ENCODE measurements at places on chromosomes 7 and 10.

DNA sequence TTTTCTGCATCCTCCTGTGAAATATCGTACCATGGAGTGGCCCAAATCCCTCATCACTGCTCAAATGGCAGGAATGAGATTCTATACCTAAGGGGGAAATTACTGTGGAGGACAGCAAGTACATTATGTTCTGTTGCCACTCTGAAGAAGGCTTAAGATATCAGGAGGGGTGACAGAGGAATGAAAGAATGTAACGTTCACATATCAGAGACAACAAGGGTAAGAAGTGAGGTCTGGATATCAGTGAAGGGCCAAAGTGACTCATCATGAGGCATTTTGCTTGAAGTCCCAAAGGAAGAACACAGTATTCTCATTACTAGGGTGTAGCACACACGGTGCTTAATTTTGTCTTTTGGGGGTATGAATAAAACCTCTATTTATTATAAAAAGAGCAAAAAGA, 71.5 kb upstream of the SLC13A1 start:
- DNase-seq = no peak

DNA sequence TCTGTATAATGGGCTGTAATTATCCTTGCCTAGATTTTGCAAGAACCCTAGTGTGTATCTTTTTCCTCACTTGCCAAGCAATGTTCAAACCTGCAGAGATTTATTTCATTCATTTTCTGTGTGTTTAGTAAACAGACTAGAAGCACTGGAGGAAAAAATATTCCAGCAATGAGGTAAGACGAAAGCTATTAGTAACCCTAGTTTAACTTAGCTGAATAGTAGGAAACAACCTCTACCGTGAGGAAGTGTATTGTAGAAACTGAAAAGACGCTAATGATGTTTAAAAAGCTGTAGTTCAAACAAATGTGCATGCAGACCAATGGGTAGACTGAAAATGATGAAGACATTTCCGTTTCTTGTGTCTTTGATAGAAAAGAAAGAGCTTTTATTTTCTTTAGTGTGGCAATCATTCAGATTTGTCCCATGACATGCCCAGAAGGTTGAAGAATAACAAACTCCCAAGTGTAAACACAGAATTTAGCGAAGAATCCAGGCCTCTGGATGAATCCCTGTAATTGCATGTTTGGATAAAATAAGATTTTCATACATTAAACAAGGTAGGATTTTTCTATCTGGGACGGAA, 20.7 kb downstream of the CAV1 start:
- DNase-seq = no peak

- no peak for DNase-seq
These were observed 89.1 kb upstream of the LRGUK start for GRCh38 chr7:134037991-134038390.

DNA sequence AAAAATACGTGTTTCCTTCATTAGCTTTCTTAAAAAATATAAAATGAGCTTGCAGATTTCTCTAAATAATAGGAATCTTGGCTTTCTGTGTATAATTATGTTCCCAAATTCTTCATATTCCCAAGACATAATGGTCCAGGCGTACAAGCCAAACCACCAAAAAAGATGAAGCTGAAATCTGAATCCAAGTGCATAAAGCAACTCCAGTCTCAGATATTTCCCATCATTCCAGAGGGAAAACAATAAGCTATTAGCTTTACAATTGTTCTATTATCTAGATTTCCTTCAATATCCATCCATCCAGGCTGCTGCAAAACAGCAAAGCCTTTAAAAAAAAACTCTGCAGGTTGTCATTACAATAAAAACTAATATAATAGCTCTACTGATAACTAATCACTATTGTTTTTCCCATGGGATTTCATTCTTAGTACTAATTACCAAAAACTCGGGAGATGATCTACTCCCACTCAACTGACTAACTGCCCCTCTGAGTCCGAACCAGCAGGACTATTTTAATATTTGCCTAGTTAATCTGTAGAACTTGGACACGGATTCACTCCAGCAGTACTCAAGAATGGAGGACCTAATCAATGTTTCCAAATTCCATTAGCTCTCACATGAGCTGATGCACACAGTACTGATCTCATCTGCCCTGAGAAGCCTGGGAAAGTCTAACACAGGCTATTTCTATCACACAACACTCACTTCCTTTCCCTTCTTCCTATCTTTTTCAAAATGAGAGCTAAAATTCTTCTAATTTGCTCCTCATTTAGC, 108.9 kb upstream of the ASAH2 start:
- no peak for DNase-seq

GRCh38 chr10:51488766-51489408, 210.5 kb downstream of the CSTF2T start:
- DNase-seq = no peak

GRCh38 chr7:157318015-157318706, 18.6 kb upstream of the DNAJB6 start:
- DNase-seq = no peak

DNA sequence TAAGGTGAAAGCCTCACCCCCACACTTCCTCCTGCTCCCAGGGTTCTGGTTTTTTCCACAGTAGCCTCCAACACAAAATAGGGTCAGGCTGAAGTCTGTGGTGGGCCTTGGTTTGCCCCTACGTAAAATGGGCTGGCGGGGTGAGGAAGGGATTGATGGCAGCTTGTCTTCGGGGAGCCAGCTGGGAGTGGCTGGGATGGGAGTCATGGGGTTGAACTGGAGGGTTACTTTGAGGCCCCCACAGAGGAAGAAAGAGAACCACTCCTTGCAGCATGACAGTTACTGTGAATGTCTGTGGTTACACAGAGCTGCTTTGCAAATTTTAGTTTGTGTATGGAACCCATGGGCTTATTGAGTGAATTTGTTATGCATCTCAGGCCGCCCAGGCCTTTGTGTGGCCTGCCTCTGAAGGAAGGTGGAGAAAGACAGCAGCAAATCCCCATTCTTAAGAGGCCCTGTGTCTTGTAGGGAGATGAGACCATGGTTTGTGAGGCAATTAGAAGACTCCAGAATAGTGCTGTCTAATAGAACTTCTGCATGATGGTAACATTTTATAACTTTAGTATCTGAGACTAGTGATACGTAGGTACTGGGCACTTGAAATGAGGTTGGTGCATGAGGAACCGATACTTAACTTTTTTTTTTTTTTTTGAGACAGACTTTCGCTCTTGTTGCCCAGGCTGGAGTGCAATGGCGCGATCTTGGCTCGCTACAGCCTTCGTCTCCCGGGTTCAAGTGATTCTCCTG, 8.1 kb downstream of the TRIM8 start:
- DNase-seq = no peak

- no peak for DNase-seq
These were observed 185.0 kb downstream of the TCF7L2 start for GRCh38 chr10:113135025-113135424.

DNA sequence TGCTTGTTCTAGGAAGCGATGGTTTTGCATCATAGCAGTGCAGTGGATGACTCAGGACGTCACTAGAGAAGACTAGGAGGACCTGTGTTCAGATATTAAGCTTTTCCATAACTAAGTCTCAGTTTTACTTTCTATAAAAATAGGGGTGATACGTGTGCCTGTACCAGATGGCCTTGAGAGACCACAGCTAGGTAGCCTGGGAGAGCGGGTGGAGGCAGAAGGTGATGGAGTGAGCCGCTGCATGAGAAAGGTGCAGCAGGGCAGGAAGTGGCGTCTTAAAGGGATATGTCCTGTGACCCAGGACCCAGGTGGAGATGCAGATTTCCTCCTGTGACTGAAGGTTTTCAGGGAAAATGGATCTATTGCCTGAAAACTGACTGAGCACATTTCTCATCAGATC, 304.9 kb downstream of the CDC14C start:
- no peak for DNase-seq

- no peak for DNase-seq
These were observed 12.9 kb downstream of the AGK start for GRCh38 chr7:141563956-141564623.

Measured in NCI-H187 treated with DMSO at 0.1 percent for 48 hours (cell line).